Hypothalamus (tissue), 51 donors: ENCODE measurements at places on chromosomes 2 and 18.

DNA sequence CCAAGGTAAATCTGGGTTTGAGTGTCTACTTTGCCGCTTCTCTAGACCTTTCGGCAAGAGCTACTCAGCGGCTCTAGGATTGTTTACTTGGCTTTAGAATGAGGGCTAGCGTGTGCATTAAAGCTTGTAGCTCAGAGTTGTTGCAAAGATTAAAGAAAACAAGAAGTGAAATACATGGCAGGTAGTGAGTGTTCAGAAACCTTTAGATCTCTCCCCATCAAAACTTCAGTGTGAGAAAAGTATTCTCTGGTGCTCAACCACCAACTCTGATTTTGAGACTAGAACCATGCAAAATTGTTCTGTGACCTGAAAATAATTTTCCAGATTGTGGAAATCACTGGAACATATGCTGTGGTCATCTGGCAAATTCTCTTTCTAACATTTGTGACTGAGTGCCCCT lies 512.0 kb downstream of the CMPK2 start:
- DNase-seq, result no peak

- no peak for DNase-seq
Observed at GRCh38 chr2:96773922-96774321, 13.2 kb downstream of the CNNM4 start.

DNA sequence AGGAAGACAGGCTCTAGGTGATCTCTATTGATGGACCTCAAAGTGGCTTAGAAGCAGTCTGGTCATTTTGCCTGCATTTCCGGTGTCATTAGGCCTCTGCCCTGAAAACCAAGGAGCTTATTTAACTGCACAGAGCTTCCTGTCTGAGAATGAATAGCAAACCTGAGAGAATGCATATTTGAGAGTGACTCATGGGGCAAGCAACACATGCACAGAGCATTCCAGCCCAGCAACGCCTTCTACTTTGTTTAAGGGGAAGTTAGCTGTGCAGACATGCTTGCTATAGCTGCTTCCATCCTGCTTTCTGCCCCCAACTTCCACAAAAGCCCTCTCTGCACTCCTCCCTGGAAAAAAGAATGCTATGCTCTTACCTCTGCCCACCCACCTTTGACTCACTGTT lies 232.8 kb downstream of the GRB14 start:
- DNase-seq, result no peak

DNA sequence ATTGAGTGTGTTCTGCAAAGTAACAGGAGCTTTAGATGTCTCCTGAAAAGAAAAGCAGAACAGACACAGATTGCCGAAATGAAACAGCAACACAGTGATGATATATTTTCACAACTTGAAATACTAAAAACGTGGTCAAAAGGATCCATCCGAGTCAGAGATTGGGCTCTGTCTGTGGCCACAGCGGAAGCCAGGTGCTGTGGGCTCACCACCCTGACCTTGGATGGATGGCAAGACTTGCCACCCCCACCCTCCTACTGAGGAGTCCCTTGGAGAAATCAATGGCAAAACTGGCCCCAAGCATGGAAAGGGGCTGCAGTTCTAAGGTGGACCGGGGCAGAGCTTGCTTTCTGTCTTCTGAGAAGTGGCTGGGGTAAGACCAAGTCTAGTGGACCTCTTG lies 31.4 kb upstream of the ACKR3 start:
- DNase-seq, result no peak

DNA sequence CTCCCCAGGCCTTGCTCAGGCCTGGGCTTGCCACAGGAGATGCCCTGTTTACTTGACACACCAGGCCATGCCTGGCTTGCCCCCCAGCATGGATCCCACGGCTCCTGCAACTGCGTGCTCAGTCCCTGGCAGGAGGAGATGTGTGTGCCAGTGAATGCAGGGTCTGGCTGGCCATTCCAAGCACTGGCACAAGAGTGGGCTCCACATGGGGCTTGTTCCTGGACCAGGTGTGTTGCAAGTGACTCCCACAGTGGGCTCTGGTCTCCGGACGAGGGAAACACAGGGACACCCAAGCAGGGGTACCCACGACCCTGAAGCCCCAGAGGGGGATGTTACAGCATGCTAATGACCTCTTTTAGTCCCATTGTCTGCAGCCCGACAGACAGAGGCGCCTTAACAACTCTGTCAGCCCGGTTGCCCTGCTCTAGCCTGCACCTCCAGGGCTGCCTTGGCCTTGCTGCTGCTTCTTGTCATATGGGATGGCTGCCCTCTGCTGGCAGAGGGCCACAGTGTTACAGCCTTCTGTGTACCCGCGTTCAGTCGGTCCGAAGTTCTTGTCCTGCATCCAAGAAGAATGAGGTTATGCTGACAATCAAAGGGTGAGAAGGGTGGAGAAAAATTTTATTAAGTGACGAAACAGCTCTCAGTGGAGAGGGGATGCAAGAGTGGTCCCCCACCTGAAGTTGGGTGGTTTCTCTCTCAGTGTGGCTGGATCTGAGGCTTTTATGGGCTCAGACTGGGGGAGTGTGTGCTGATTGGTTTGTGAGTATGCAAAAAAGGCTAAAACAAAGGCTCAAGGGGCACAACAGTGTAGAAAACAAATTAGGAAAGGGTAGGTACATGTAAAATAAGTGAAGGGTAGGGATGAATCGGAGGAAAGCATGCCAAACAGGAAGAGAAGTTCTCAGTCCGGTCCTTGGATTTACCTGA lies 180.4 kb downstream of the MBD5 start:
- DNase-seq, result no peak

- no peak for DNase-seq
Observed at GRCh38 chr2:240139666-240140393, 628 bp downstream of the OTOS start.

- no peak for DNase-seq
Observed at GRCh38 chr2:64141674-64142405, 2.4 kb downstream of the PELI1 start.

- DNase-seq, result no peak
Observed at GRCh38 chr2:217836901-217837491, 165.8 kb downstream of the TNS1 start.

DNA sequence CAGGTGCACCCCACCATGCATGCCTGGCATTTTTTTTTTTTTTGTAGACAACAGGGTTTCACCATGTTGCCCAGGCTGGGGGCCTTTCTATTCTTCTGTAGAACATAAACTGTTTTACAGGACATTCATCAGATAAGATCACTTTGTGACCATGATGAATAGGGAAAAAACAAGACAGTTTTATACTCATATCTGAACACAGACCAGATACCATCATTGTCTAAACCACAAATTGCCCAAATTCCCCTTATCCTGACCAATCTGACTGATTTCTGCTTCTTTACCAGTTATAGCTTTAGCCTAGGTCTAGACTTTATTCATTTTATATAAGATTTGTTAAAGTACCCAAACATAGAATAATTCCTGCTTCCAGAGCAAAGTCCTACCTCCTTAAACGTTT lies 1699.3 kb upstream of the TMEFF2 start:
- DNase-seq, result no peak

- no peak for DNase-seq
Observed at GRCh38 chr2:102000813-102001766, 9.3 kb downstream of the IL1R2 start.

DNA sequence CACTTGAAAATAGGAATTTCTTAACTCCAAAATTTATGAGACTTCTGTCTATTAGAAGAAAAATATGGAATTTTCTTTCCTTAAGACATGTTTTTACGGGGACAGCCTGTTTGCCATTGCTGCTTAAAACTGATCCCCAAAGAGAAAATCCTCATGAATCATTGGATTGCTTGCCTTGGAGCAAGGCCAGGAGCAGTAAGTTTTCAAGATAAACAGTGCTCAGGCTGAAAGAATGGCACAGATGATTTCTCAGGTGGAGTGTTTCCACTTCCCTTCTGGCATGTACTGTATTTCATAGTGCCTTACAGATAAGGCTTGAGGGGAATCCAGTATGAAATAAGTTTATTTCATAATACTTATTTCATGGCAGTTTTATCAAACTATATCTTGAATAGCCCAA lies 74.3 kb upstream of the MMADHC start:
- DNase-seq, result no peak

GRCh38 chr2:67896476-67896875 lies 166.3 kb downstream of the C1D start:
- no peak for DNase-seq

GRCh38 chr2:79041032-79041448 lies 15.5 kb downstream of the REG3G start:
- DNase-seq, result no peak

DNA sequence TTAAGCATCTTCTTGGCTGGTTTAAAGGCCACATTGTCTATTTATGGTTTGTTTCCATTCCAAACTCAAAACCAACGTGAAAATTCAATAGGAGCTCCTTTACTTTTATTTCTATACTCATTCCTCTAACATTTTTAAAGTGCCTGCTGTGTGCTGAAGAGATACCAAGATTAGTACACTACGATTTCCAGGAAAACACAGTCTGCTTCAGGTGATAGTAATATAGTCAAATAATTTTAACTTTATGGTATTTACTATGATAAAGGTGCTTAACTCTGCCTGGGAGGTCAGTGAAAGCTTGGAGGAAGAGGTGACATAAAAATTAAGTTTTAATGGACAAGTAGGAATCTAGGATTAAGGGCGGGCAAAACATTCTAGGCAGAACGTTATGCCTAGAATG lies 121.4 kb downstream of the KIAA1328 start:
- no peak for DNase-seq

DNA sequence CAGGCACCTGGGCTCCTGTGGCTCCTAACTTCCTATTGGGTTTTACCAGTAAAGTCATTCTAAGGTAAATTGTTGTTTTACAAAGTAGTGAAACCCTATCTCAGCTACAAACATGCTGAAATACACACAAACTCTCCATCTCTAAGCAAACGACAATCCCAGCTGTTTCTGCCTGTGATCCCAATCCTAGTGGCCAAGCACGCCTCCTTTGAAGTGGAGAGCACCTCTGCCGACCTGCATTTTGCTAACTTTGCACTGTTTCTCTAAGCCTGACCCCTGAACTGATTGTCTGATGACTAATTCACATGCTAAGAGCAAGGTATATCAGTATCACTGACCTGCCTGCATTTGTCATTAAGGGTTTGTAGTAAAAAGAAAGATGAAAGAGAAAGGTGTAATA lies 124.3 kb downstream of the PAX3 start:
- DNase-seq, result no peak

DNA sequence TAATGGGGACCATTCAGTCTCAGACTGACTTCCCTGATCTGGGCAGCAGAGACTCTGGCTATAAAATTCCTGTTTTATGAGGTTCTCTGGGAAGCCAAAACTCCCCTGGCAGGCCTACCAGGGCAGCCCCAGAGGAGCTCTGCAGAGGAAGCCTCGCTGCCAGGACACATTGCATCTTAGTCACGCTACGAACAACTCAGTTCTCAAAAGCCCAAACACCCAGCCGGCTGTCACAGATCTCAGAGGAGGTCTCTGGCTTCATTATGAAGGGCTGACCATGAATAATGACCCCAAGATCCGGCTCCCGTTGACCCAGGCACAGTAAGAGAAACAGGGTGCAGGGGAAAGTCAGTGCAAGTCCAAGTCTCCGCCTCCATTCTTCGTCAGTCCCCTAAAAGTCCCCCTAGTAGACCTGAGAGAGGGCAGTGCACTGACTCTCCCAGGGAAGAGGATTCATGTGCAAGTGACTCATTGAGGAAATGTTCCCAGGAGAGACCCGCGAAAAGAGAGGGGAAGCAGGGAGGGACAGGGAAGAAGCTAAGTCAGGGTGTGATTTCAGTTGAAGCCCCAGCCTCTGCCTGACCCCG lies 212.3 kb downstream of the CYP26B1 start:
- no peak for DNase-seq

DNA sequence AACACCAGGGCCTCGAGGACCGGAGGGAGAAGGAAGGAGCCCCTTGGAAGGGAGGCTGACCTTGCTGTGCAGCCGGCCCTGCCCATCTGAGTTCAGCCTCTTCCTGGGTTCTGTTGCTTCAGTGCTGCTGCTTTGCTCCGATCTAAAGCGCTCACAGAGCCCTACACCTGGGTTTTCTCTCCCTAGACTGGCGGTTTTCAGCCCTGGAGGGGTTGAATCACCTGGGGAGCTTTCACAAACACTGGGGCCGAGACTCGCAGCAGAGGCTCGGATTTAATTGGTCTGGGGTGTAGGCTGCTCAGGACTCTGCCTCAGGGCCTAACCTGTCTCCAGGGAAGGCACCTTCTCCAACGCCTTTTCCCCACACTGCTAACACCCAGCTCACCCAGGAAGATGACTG lies 40.9 kb upstream of the SMAD7 start:
- DNase-seq, result no peak

- DNase-seq, result no peak
Observed at GRCh38 chr2:153230977-153231376, 247.6 kb downstream of the RPRM start.

- no peak for DNase-seq
Observed at GRCh38 chr18:5600378-5601071, 56.7 kb upstream of the EPB41L3 start.

DNA sequence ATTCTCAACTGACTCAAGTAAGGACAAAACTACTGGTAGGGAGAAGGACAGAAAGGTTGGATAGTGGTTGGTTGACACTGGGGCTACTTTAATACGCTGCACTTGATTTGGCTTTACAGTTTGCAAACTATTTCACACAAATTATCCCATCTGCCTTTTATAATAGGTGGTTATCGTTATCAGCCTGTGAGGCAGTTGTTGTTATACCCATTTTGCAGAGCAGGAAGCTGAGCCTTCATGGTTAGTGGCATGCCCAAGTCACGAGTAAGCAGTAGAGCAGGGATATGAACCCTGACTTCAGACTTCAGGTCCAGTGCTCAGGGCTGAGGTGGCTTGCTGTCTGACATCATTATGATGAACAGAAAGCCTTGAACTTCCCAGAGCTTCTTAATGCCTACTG lies 5.3 kb downstream of the CTIF start:
- no peak for DNase-seq

- no peak for DNase-seq
Observed at GRCh38 chr18:9094307-9095226, 7.9 kb upstream of the NDUFV2 start.

DNA sequence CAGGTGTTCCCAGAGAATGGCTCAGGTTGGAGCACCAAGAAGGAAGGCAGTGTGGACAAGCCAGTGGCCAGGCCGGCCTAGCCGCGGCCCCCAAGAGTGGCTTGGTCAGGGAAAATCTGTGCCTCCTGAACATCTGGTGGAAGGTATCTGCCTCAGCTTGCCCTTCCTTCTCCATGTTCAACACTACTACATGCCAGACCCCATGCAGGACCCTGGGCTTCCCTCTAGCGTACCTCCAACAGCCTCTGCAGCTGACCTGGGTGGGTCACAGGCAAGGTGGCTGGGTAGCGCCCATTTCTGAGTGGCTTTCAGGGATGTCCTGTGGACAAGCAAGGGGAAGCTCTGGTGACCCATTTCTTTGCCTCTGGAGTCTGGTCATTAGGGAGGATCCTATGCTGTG lies 7.7 kb downstream of the WNT10A start:
- DNase-seq, result no peak

- DNase-seq, result no peak
Observed at GRCh38 chr2:133956434-133956935, 297.4 kb upstream of the MGAT5 start.

- no peak for DNase-seq
Observed at GRCh38 chr2:152221839-152222238, 46.3 kb upstream of the STAM2 start.

- no peak for DNase-seq
Observed at GRCh38 chr2:30359644-30360167, 87.3 kb upstream of the LCLAT1 start.

- DNase-seq, result no peak
Observed at GRCh38 chr2:101310834-101311695, 2.6 kb upstream of the RNF149 start.
